ENCODE measurements at places on chromosomes 2 and 18.

DNA sequence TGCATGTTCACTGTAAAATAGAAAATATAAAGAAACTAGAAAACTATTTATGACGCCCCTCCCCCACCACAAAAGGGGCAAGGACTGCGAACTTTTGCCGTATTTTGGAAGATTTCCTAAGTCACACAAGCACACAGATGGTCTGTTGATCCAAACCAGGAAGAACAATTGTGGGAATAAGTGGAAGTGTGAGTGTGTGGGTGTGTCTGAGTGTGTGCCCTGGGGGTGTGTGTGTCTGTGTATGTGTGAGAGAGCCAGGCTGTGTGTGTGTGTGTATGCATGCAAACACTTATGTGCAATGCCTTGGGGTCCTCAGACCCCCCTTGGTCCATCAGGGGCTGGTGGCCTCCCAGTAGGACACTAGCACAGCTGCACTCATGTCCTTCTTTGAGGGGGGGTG, 43.1 kb downstream of the HPCAL1 start:
- no peak for DNase-seq

DNA sequence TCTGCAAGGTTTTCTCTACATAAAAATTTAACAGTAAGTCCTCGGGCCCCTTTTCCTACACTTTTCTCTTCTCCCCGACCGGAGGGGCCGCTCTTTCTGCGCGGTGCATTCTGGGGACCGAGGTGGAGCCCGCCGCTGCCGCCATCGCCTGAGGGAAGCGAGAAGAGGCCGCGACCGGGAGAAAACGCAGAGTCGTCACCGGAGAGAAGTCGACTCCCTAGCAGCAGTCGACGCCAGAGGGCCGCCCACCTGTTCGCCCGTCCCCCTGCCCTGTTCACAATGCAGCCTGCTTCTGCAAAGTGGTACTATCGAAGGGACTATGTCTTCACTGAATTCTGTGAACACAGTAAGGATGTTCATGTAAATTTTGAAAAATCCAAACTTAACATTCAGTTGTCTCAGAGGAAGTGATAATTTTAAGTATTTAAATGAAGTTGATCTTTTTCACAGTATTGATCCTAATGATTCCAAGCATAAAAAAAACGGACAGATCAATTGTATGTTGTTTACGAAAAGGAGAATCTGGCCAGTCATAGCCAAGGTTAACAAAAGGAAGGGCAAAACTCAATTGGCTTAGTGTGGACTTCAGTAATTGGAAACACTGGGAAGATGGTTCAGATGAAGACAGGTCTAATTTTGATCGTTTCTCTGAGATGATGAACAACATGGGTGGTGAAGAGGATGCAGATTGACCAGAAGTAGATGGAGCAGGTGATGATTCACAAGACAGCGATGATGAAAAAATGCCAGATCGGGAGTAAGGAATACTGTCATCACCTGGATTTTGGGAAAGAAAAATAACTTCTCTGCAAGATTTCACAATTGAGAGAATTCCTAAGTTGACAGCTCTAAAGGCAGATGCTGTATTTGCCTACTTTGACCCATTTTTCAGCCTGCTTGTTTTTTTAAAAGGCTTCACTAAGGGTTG, 55.8 kb downstream of the ASXL2 start:
- peak; percentile 35 for DNase-seq

- no peak for DNase-seq
Measured at GRCh38 chr18:58552057-58552461, 76.8 kb downstream of the ALPK2 start.

- DNase-seq, result no peak
Measured at GRCh38 chr18:70429847-70430500, 141.1 kb downstream of the SOCS6 start.

DNA sequence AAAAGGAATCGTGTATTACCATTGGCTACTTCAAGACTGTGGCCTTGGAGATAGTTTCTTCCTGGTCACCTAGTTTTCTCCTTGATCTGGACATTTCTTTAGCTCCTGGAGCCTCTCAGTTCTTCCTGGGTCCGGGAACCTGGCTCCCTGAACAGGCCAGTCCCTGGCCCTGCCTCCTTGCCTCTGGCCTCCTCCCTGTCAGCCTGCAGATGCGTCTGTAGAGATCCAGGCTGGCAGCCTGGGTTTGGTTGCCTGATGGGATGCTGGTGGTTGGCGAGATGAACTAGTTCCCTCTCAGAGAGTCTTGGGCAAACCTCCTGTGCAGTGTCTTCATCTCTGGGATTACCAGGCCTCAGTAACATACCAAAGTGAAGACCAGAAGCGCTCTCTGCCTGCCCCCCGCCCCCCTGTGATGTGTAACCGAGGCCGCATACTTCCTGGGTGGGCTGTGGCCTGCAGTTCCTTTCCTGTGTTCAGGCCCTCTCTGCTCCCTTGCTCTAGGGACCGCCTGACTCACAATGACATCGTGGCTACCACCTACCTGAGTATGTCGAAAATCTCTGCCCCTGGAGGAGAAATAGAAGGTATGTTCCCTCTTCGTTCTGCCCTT, 85.4 kb downstream of the DYSF start:
- no peak for DNase-seq

DNA sequence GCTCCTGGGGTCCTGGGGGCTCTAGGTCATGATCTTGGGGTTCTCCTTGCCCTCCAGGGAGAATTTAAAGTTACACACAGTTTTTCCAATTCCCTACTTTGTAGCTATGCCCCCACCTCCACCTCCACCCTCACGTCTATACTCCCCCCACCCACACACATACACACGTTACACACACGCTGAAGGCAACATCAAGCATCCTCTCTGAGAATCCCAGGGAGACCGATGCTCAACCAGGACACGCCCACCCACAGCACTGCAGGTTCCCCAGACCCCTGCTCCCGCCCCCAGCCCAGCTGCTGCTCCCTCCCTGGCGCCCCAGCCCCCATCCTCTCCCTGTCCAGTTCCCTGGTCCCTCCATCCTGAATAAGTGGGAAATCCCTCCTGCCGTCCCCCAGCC, 6.4 kb upstream of the TNS1 start:
- no peak for DNase-seq

GRCh38 chr2:15731213-15731888, 139.7 kb downstream of the DDX1 start:
- DNase-seq, result no peak

DNA sequence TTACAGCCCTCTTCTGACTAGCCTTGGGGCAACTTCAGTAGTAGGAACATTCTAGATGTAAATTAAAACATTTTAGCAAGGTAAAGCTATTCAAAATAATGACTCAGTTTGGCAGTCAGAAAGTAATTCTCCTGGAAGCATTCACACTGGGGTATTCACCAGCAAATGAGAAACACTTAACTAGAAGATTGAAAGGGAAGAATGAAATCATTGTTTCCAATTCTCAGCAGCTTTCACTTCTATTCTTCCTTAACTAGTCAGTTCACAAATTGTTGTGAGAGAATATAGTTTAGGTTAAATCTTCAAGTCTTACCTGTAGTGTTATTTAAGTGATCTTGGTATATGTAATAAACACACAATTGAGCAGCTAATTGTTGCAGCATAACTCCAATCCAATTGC, 1135.6 kb upstream of the FAM98A start:
- DNase-seq, result no peak

DNA sequence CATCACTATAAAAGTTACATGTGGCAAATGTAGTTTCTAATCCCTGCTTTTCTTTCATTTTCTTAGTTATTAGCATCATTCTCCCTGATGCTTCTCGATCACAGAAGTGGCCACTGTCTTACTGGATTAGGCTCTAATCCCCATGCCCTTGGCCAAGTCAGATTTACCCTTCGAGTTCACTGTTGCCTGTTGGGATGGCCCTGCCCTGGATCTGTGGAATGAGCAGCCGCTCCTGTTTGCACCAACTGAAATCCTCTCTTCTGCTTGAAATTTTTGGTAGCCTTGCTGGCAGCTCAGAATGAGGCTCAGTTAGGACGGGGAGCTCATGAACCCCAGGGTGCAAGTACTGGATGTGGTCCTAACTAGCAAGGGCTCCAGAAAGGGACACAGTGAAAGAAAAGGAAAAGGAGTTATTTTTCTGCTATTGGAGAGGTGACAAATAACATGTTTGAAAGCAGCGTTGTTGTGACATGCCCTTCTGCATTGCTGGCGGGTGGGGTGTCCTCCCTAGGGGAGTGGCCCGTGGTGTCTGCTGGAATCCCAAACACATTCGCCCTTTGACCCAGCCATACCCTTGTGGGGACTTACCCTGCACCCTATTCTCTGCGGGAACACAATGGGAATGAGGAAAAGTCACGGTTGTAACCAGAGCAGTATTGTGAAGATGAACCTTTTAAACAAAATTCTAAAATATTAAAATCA, 34.5 kb downstream of the RBFA start:
- DNase-seq, result no peak

DNA sequence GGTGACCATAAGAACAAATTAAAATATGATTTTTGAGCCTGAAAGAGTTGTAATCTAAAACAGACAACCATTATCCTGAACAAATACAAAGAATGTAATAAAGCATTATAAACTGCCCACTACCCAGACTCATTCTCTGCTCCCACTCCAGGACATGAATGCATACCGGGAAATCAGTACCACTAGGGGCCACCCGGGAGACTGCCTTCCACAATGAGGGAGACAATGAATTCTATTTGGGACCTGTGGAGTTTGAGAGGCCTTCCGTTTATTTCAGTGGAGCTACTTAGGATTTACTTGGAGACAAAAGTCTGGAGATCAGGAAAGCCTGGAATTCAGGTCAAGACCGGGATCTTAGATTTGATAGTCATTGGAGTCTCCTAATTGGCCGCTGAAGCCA, 50.0 kb downstream of the NAB1 start:
- no peak for DNase-seq

GRCh38 chr2:18208956-18209355, 330.5 kb downstream of the KCNS3 start:
- no peak for DNase-seq

DNA sequence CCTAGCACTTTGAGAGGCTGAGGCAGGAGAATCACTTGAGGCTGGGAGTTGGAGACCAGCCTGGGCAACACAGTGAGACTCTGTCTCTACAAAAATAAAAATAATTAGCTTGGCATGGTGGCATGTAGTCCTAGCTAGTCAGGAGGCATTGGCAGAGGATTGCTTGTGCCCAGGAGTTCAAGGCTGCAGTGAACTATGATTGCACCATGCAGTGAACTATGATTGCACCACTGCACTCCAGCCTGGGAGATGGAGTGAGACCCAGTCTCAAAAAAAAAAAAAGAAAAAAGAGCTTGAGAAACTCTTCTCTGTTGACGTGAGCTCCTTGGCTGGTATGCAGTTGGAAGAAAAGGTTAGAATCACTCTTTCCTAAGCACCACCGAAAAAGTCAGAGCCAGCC, 125.1 kb upstream of the TNP1 start:
- no peak for DNase-seq

GRCh38 chr18:39318462-39318861, 1752.9 kb upstream of the CELF4 start:
- no peak for DNase-seq

DNA sequence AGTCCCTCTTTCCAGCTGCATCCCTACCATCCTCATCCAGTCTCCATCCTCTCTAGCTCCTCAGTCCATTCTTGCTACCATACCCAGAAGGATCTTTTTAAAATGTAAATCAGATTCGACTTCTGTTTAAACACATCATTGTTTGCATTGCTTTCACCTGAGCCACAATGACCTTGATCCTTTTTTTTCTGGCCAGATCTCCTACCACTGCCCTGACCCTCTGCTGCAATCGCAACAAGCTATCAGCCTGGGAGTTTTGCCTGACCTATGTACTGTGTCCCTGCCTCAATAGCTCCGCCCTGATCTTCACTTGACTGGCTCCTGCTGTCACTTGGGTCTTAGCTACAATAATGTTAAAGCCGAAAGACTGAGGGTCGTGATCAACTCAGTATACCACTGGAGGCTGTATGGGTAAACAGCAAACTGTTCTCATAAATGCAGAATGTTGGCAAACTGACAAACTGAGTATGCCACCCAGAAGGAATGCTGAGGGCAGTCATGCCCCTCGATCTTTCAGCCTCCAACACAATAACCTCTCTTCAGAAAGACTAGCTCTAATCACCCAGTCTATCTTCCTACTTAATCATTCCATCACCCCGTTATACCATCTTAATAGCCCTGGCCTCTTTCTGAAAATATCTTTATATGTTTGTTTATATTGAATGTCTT, 2.6 kb upstream of the RBM43 start:
- DNase-seq, result no peak

- no peak for DNase-seq
Measured at GRCh38 chr2:55707751-55708150, 14.1 kb upstream of the PNPT1 start.

DNA sequence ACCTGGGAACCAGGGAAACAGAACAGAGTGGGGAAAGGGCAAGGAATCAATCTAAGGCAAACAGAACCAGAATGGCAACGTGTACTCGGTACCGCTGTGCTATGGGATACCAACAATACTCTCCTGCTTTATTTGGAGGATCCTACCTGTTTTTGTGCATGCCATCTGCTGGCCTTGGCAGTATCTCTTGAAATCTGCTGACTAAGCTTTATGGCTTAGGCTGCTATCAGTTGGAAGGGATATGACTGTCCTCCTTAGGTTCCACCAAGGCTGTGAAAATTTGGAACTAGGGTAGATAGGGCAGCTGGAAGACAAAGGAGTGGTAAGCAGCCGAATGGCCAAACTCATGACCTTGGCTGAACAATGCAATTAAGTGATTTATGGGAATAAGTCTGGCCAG, 71.3 kb upstream of the LYPD6 start:
- no peak for DNase-seq

DNA sequence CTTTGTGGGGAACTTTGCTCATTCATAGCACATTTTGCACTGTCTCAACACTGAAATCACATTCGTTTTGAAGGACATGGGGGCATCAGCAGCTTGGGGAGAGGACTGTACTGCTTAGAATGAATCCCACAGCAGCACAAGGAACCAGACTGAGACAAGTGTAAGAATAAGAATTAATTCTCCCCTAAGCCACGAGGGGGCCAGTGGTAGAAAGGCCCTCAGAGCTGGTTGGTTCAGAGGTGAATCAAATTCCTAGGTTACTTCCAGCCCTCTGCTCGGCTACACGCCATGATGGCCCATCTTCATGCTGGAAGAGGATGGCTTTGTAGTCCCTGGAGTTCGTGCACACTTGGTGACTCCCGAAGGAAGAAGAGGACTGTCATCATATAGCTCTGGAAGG, 12.0 kb upstream of the MC5R start:
- no peak for DNase-seq

- no peak for DNase-seq
Measured at GRCh38 chr2:28093308-28093707, 202.8 kb downstream of the BABAM2 start.

All from activated CD8-positive, alpha-beta memory T cell treated with anti-CD3 and anti-CD28 coated beads for 1 hour (primary cell).